Activated naive CD8-positive, alpha-beta T cell treated with anti-CD3 and anti-CD28 coated beads, Interleukin-2, amount 10 ng/mL, durations not matched to agents 7 days and 5 days (primary cell): ENCODE measurements at places on chromosomes 4 and X. TPM values are rescaled to one million over a fixed set of nuclear protein-coding genes. Genes with fewer than 3 reads are reported as not detected.

- H3K4me3 ChIP-seq, result no peak overlapping the region
- H3K36me3 ChIP-seq, result no peaks in the 10 kb centered on the region
- H3K4me1 ChIP-seq, result no peaks in the 10 kb centered on the region
- DNase-seq, result no peak
- H3K27ac ChIP-seq, result no peak overlapping the region
Measured at GRCh38 chr4:99669084-99669483, 11.5 kb upstream of the C4orf54 start.

GRCh38 chr4:137000432-137000831 is 531.9 kb downstream of the PCDH18 start:
- H3K36me3 ChIP-seq, result no peaks in the 10 kb centered on the region
- H3K27ac ChIP-seq, result no peak overlapping the region
- DNase-seq, result no peak
- H3K27me3 ChIP-seq, result no peaks in the 10 kb centered on the region
- no peak overlapping the region for H3K4me3 ChIP-seq

GRCh38 chr4:24719615-24720014 is 75.8 kb upstream of the SOD3 start:
- no peak for DNase-seq
- no peaks in the 10 kb centered on the region for H3K36me3 ChIP-seq
- H3K27ac ChIP-seq, result no peak overlapping the region
- peaks cover 2% of the 10 kb centered on the region for H3K27me3 ChIP-seq

The CPLX1 gene
- 3.7 TPM for total RNA-seq

The PRKX gene
- 87.6 TPM for total RNA-seq

The GSX2 gene
- not detected for total RNA-seq

DNA sequence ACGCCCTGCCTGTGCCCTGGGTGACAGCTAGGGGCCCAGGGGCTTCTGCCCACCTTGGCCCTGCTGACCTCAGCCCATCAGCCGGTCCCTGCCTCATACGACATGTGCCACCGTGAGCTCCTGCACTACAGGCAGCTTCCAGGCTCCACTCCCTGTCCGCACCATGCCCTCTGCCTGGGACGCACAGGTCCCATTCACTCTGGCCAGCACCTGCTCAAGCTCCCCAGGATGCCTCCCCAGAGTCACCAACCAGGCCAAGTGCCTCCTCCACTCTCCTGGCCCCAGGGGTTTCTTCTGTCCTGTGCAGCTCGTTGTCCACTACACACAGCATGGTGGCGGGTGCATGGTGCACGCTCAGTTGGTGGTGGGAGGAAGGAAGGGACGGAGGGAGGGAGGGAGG is 20.2 kb upstream of the MRFAP1 start:
- no peaks in the 10 kb centered on the region for H3K27me3 ChIP-seq
- H3K27ac ChIP-seq, result no peak overlapping the region
- peaks cover 30% of the 10 kb centered on the region for H3K36me3 ChIP-seq
- no peak overlapping the region for H3K4me3 ChIP-seq

DNA sequence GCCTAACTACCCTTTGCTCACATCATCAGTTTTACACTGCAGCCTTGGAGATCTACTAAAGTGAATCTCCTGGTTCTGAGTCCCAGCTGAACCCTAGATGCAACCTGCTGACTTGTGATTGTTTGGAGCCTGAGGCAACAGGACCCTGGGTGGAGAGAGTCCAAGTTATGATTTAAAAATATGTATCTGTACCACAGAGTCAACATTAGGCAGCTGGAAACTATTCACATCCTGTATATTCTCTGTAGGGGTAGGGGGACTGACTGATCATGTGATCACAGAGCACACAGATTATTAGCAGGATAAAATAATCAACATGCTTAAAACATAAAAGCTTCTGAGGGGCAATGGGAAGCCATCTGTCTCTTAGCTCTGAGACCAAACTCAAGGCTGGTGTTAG is 52.1 kb downstream of the CT47B1 start:
- H3K27me3 ChIP-seq, result peaks cover under 1% of the 10 kb centered on the region
- no peak for DNase-seq
- H3K36me3 ChIP-seq, result no peaks in the 10 kb centered on the region
- H3K4me3 ChIP-seq, result no peak overlapping the region

The GLRA3 gene
- total RNA-seq, result not detected

The KDR gene
- not detected for total RNA-seq

The EPHA5 gene
- total RNA-seq, result not detected

DNA sequence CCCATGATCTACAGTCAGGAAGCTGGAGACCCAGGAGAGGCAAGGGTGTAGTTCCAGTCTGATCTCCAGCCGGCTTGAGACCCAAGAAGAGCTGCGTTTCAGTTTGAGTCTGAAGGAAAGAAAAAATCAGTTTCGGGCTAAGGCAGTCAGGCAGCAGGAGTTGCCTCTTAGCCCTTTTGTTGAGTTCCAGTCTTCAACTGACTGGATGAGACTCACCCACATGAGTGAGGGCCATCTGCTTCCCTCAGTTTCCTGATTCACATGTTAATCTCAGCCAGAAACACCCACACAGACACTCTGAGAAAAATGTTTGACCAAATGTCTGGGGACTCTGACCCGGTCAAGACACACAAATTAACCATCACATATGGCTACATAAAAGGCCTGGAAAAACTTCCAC is 73.6 kb upstream of the ELOVL6 start:
- H3K27me3 ChIP-seq, result peaks cover 4% of the 10 kb centered on the region
- H3K27ac ChIP-seq, result no peak overlapping the region
- no peak for DNase-seq
- H3K4me1 ChIP-seq, result peaks cover 7% of the 10 kb centered on the region
- H3K36me3 ChIP-seq, result no peaks in the 10 kb centered on the region

The HSD17B13 gene
- total RNA-seq, result 0.48 TPM

The SLC4A4 gene
- 3.1 TPM for total RNA-seq

DNA sequence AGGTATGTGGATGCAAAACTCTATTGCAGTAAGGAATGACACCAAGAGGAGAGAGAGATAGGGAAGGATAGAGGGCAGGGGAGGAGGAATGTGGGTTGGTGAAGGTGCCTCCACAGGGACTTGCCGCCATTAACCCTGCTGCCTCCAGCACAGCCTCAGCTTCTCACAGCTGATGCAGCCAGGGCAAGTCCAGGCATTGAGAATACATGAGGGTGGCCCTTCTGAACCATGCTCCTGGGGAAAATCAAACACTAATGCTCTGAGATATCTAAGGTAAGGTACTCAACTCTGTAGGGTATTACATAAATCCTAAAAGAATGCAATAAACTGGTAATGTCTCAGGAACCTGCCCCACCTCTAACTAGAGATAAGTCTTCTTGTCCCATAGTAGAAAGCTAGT is 28.7 kb downstream of the UGT2B7 start:
- no peak overlapping the region for H3K27ac ChIP-seq
- H3K4me1 ChIP-seq, result no peaks in the 10 kb centered on the region
- no peaks in the 10 kb centered on the region for H3K36me3 ChIP-seq
- no peak overlapping the region for H3K4me3 ChIP-seq
- H3K27me3 ChIP-seq, result no peaks in the 10 kb centered on the region

DNA sequence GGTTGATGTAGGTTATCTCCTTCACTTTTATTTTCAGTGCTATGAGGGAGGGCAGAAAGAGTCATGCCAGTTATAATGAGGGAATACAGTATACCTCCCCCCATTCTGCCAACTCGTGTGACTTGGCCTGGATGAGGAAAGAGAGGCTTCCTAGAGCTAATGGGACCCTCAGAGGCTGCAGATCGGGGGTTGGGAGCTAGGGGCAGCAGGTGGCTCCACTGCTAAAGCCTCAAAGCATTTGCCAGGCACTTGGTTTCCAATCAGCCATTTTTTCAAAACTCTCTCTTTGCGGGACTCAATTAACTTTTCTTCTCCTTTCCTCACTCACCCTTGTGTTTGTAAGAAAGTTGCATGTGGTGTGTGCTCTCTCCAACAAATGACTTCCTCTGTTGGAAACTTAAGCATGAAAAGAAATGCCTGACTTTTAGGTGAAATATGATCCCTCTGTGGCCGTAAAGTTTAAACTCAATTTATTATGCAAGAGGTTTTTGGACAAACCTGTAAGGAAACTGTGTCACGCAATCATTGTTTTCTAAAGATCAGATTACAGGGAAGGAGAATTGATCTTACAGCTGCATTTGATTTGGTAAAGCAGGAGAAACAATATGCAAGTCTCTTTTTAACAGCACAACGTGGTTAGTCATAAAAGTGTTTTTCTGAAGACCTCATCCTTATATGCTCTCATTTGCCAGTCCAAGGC is 7.0 kb downstream of the SFRP2 start:
- H3K27ac ChIP-seq, result no peak overlapping the region
- no peaks in the 10 kb centered on the region for H3K36me3 ChIP-seq
- DNase-seq, result no peak

GRCh38 chrX:105608745-105609144 is 213.6 kb upstream of the NRK start:
- no peak overlapping the region for H3K4me3 ChIP-seq
- DNase-seq, result no peak
- H3K27me3 ChIP-seq, result no peaks in the 10 kb centered on the region
- no peaks in the 10 kb centered on the region for H3K4me1 ChIP-seq
- no peak overlapping the region for H3K27ac ChIP-seq
- no peaks in the 10 kb centered on the region for H3K36me3 ChIP-seq

GRCh38 chrX:2416851-2417604 is 83.7 kb downstream of the DHRSX start:
- no peak for DNase-seq
- H3K36me3 ChIP-seq, result peaks cover 15% of the 10 kb centered on the region
- no peak overlapping the region for H3K4me3 ChIP-seq
- H3K27ac ChIP-seq, result no peak overlapping the region
- no peaks in the 10 kb centered on the region for H3K4me1 ChIP-seq
- H3K27me3 ChIP-seq, result no peaks in the 10 kb centered on the region

GRCh38 chr4:183445097-183445428 is 627 bp downstream of the CDKN2AIP start:
- H3K4me1 ChIP-seq, result peaks cover 42% of the 10 kb centered on the region
- no peaks in the 10 kb centered on the region for H3K27me3 ChIP-seq
- H3K4me3 ChIP-seq, result peak overlapping the region; percentile 99
- no peak for DNase-seq

- no peak overlapping the region for H3K4me3 ChIP-seq
- peaks cover 2% of the 10 kb centered on the region for H3K27me3 ChIP-seq
Measured at GRCh38 chrX:49845701-49846403, 16.7 kb downstream of the PAGE4 start.

DNA sequence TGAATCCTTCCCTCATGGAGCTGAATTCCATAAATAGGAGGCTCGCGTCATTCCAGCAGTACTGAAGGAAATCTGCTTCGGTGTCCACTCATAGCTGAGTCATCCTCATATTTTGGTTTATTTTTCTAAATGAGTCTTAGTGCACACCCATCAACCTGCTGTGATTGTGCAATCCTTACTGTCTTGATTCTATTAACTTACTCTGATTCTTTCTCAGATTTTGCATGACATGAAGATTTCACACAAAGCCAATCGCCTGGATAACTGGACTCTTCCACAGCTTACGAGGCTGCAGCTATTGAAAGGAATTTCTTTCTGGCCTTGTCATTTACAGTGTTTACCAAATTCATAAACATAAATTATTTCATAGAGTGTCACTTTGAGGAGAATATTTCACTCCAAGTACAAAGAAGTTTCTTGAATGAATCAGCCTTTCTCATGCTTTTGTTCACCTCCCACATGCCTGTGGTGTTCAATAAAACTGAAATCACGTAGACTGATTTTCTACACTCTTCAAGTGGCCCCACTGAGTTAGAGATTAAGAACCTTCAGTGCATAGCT is 207.6 kb upstream of the SLITRK2 start:
- H3K36me3 ChIP-seq, result no peaks in the 10 kb centered on the region
- no peak overlapping the region for H3K27ac ChIP-seq
- H3K4me3 ChIP-seq, result no peak overlapping the region
- no peaks in the 10 kb centered on the region for H3K27me3 ChIP-seq

DNA sequence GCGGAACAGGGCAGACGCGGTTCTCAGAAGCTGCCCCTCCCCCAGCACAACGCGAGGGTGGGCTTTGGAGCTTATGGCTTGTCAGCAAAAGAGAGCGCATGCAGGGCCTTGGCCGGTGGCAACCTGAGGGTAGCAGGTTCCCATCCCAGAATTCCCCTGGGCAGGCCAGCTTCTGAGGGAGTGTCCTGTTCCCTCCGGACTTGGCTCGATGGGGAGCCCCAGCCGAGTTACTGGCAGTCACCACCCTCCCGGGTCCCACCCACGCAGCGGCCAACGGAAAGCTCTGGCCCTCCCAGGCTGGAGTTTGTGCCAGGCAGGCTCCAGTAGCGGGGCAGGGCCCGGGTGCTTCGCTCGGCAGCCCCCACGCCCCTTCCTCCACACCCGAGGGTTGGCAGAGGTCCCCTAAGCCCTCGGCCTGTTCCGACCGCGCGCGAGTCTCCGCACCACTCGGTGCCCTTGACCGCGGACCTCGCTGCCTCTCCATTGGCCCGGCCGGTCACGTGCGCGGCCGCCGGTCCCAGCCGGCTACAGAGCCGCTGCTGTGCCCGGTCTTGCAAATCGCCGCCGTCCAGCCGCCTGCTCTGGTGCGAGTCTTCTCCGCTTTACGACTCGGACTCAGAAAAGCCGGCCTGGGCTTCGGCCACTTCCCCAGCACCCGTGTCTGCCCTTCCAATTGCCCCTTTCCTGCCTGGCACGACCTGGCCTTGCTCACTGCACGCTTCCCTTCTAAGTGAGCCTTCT is 20.9 kb upstream of the MTM1 start:
- H3K36me3 ChIP-seq, result no peaks in the 10 kb centered on the region
- peaks cover 22% of the 10 kb centered on the region for H3K4me1 ChIP-seq
- no peaks in the 10 kb centered on the region for H3K27me3 ChIP-seq
- peak; percentile 34 for DNase-seq
- H3K4me3 ChIP-seq, result peak overlapping the region; percentile 79

The RASGEF1B gene
- 8.0 TPM for total RNA-seq

The L1CAM gene
- 7.2 TPM for total RNA-seq

DNA sequence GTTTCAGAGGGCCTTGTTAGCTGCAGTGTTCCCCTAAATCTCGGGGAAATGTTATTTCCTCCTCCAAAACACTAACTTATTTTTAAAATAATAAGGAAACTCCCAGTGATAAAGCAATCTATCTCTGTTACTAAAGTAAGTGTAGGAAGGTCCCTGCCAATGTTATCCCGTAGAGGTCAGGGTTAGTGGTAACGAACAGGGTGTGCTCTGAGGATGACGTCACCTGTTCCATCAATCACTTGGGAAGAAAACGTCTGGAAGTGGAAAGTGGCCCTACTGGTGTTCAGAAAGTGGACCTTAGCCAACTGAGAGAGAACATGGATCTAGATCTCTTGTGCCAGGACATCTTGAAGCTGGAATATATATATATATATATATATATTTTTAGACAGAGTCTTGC is 249.5 kb downstream of the BCOR start:
- H3K27me3 ChIP-seq, result no peaks in the 10 kb centered on the region
- H3K4me3 ChIP-seq, result no peak overlapping the region
- no peak for DNase-seq
- H3K27ac ChIP-seq, result no peak overlapping the region
- H3K4me1 ChIP-seq, result peaks cover 14% of the 10 kb centered on the region
